ENCODE measurements at places on chromosomes 4 and X.

DNA sequence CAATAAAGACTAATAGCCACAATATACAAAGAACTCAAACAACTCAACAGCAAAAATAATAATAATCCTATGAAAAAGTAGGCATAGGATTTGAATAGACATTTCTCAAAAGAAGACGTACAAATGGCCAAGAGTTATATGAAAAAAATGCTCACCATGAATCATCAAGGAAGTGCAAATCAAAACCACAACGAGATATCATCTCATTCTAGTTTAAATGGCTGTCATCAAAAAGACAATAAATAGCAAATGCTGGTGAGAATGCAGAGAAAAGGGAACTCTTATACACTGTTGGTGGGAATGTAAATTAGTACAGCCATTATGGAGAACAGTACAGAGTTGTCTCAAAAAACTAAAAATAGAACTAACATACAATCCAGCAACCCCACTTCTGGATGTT is 18.8 kb downstream of the TLR6 start:
- no peak for DNase-seq

GRCh38 chrX:65745992-65746391 is 78.5 kb downstream of the MSN start:
- DNase-seq, result no peak

DNA sequence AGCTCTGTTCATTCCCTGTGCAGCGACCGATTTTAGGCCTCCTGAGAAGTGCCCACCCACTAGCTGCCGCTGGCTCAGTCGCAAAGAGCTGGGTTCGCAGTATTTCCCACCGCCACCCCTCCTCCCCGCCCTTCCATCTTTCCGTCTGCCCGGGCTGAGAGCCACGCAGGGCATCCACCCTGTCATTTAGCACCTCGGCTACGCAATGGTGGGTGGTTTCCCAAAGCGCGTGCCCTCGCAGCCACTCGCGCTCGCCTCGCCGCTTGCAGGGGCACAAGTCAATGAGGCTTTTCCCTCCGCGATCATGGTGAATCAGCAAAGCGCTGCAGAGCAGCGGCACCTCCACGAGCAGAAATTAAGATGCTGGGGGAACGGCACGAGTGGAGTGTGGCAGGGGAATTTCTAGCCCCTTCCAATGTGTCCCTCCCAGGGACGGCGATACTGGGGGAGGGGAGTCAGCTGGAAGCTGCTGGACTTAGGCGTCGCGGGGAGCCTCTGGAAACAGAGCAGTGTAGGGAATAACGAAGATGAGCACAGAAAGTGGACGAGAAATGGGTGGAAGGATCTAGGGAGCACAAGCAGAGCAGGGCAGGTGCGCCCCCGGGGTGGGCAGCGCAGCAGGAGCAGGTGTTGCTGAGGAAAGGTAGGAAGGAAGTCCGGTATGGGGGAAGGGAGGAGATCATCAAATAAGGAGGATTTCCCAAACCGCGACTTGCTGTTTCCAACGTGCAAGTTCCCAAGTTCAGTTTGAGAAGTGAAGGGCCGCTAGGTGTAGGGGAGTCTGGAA is 2.4 kb upstream of the PTCHD1 start:
- DNase-seq, result peak; percentile 52

DNA sequence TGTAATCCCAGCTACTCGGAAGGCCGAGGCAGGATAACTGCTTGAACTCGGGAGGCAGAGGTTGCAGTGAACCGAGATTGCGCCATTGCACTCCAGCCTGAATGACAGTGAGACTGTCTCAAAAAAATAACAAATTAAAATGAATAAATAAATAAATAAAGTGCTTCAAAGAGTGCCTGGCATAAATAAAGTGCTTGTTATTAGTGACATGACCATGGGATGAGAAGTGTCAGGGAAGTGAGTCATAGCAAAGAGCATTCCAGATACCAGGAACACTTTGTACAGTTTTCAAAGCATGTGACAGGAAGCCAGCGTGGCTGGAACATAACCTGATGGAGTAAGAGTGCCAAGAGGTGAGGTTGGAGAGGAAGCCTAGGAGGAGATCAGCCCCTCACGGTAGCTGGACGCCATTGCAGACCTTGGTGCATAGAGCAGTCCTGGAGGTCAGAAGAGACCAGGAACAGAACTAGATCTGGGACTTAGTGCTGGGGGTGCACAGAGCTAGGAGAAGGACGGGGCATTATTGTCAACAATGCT is 6.0 kb upstream of the WDR13 start:
- DNase-seq, result no peak

GRCh38 chr4:163048447-163048846 is 118.2 kb downstream of the NAF1 start:
- peak; percentile 12 for DNase-seq

DNA sequence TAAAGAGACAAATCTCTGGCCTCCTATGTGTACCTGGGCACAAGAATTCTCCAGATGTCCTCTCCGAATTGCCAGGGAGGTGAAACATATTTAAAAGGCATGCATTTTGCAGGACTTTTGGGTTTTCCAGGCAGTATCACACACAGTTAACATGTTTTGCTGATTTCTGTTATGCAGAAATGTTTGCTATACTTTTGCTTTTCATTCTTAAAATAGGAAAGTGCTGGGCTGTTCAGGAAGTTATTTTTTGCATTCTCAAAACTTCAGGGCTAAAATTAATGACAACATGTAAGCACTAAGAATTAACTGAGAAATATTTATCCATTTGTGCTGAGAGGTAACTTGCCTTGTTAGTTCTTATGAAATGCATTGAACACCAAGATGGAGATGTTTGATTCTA is 390.7 kb upstream of the CTSO start:
- no peak for DNase-seq

DNA sequence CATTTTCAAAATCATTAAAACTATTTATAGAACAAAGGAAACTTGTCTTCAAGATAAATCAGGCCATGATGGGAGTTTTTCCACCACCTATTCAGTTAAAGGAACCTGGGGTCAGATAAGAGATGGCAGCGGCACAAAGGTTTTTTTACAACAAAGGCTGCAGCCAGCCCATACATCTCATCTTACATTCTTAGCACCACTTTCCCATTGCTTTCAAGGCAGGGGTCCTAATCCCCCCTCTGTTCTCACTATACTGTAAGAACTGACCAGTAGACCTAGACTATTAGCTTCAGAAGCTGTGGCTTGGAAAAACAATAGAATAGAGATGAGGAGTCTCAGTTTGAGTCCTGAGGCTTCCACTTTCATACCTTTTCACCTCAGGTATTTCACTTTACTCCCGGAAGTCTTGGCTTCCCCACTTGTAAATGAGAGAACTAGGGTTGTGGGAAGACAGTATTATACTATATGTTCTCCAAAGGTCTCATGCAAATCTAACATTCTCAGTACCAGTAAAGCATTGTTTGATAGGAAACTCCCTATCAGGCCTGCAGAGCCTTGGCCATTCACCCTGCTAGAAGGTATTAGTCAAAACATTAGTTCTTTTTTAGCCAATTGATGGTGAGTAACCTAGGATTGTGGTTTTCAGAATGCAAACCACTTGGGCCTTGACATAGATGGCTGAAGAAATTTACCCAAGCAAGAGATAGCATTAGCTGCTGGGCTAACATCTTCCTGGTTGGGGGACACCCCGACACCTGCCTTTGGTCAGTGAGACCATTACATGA is 182.9 kb upstream of the PBDC1 start:
- peak; percentile 12 for DNase-seq

GRCh38 chr4:83504996-83505395 is 20.1 kb upstream of the ABRAXAS1 start:
- DNase-seq, result no peak

GRCh38 chrX:53056292-53056691 is 7.7 kb downstream of the GPR173 start:
- no peak for DNase-seq

DNA sequence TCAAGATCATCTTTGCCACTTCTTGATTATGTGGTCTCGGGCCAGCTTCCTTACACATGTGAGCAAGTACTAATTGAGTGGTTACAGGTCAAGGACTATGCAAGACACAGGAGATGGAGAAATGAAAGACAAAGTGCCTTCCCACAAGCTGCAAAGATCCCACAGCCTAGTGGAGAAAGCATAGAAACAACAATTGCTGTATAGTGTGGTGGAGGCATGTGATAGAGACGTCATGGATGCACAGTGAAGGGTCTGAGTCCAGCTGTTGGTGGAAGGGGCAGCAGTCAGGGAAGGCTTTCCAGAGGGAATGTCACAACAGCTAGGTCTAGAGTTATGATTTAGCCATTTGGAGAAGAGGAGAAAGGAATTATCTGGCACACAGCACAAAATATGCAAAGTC is 210.6 kb downstream of the KDR start:
- DNase-seq, result no peak

GRCh38 chr4:108950158-108950915 is 187.5 kb upstream of the ETNPPL start:
- no peak for DNase-seq

GRCh38 chrX:68185161-68185560 is 248.1 kb downstream of the OPHN1 start:
- DNase-seq, result no peak

- no peak for DNase-seq
Observed at GRCh38 chrX:819684-820083, 189.1 kb downstream of the SHOX start.

DNA sequence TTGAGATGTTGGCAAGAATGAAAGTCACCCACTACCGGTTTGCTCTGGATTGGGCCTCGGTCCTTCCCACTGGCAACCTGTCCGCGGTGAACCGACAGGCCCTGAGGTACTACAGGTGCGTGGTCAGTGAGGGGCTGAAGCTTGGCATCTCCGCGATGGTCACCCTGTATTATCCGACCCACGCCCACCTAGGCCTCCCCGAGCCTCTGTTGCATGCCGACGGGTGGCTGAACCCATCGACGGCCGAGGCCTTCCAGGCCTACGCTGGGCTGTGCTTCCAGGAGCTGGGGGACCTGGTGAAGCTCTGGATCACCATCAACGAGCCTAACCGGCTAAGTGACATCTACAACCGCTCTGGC is 12.3 kb downstream of the RPL9 start:
- no peak for DNase-seq

GRCh38 chr4:5972571-5972970 is 45.7 kb downstream of the C4orf50 start:
- no peak for DNase-seq
